ENCODE measurements at places on chromosomes 7 and 10.

- no peak for DNase-seq
These were observed 621 bp upstream of the FAM13C start for GRCh38 chr10:59362959-59363381.

DNA sequence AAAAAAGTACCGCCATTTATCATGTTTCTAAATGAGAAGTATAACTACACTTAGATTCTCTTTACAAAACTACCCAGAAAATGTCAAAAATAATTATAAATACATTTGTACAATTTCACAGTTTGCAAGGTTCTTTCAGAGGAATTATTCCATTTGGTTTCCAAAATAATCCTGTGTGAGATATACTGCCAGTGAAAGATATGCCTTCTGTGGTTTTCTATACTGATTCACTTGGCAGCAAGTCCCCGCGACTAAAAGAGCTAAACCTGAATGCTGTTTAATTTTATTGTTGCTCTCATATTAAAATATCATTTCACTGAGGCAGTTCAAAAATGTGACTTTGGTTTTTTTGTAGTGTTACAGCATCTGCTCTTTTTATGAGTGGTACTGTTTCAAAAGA is 364.9 kb upstream of the PLXDC2 start:
- DNase-seq, result no peak

DNA sequence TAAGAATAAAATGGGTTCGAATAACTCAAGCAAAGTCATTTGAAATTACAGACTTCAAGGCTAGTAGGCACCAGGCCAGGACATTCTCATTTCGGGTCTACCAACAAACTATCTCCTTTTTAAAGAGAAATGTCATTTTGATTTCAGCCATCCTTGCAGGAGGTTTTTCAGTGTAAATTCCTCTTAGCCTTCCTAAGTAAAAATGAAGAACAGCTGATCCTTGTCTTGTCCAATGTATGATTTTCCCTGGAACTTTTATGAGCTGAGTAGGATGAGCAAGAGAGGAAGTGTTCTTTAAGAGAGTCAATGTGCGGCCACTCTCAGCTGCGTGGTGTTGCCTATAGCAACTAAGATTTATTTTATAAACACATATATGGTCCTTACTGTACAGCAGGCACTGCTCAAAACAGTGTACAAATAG is 110.1 kb downstream of the PLCE1 start:
- no peak for DNase-seq

DNA sequence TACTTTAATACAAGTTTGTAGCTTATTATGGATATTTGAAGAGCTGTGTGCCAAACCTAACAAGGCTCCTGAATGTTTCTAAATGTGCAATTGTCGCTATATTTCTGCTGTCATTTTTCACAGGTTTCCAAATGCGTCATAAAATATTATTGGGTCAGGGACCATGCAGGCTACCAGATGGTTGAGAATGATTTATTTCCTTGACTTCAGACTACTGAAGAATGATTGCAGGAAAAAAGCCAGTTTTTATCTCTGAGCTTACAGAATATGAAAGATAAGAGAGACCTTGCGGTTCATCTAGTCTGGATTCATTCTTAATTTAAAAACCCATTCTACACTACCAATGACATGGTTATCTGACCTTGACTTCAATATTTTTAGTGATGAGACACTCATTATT is 55.2 kb downstream of the TSPAN12 start:
- no peak for DNase-seq

- DNase-seq, result no peak
These were observed 623.2 kb downstream of the CCSER2 start for GRCh38 chr10:84951616-84952015.

DNA sequence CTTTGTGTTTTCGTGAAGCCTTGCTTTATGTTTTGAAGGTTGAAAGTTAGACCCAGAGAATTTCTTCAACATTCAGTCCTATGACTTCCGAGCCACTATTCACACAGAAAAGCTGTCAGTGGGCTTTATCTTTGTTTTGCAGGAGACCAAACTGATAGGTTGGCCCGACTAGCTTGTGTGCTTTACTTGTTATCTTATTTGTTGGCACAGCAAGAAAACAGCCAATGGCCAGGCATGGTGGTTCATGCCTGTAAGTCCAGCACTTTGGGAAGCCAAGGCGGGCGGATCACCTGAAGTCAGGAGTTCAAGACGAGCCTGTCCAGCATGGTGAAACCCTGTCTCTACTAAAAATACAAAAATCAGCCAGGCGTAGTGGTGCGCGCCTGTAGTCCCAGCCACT is 16.0 kb upstream of the GDI2 start:
- DNase-seq, result no peak

DNA sequence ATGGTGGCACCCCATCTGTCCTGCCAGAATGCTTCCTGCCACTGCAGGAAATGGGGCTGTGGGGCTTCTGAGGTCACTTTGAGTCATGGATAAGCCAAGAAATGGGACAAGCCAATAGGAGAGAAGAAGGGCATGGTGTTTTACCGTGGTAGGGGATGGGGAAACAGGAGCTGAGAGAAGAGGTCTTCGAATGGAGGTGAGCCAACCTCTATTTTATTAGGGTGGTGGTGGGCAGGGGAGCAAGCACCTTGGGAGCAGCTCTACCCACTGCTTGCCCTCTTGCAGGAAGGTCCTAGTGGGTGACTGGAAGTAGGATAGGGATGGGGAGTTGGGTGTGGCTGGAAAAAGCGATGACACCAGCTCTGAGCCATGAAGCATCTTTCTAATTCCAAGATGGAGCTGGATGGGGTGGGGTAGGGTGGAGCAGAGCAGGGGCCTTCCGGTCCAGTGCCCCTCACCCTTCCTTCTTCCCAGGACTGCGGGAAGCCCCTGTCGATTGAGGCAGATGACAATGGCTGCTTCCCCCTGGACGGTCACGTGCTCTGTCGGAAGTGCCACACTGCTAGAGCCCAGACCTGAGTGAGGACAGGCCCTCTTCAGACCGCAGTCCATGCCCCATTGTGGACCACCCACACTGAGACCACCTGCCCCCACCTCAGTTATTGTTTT is 9.1 kb downstream of the ZYX start:
- no peak for DNase-seq

GRCh38 chr7:44206008-44206407 is 5.2 kb downstream of the YKT6 start:
- no peak for DNase-seq

DNA sequence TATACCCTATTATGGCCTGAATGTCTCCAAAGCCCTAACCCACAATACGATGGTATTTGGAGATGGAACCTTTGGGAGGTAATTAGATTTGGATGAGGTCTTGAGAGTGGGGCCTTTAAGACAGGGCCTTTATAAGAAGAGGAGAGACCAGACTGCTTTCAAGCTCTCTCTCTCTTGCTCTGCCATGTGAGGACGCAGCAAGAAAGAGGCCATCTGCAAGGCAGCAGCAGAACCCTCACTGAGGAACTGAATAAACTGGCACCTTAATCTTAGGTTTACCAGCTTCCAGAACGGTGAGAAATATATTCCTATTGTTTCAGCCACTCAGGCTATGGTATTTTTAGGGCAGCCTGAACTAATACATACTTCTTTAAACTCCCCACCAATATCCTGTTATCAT is 2.0 kb upstream of the GNAI1 start:
- no peak for DNase-seq

- no peak for DNase-seq
These were observed 76.6 kb upstream of the DGKI start for GRCh38 chr7:137923380-137923779.

DNA sequence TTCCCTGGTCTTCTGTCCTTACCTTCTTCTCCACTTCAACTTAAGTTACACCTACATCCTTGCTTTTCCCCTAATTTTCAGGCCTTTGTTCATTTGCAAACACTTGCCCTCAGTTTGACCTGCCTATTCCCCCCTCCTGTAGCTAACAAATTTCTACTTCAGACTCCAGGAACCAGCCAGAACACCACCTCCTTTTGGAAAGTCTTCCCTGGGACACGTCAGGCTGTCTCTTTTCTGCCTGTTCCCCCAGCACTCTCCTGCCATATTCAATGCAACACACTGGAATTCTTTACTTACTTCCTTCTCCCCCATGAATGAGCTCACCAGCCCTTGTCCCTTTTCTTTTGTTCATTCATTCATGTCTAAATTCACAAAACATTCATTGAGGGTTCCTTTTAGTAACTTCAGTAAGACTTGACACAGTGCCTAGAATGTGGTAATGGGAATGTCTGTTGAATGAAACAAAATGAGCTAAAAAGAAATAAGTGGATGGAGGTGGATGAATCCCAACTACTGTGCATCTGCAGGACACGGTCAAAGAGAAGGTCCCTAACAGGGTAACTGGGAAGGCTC is 478.0 kb downstream of the KCNMA1 start:
- DNase-seq, result no peak

- DNase-seq, result no peak
These were observed 382.7 kb downstream of the RPS24 start for GRCh38 chr10:78416031-78417011.

DNA sequence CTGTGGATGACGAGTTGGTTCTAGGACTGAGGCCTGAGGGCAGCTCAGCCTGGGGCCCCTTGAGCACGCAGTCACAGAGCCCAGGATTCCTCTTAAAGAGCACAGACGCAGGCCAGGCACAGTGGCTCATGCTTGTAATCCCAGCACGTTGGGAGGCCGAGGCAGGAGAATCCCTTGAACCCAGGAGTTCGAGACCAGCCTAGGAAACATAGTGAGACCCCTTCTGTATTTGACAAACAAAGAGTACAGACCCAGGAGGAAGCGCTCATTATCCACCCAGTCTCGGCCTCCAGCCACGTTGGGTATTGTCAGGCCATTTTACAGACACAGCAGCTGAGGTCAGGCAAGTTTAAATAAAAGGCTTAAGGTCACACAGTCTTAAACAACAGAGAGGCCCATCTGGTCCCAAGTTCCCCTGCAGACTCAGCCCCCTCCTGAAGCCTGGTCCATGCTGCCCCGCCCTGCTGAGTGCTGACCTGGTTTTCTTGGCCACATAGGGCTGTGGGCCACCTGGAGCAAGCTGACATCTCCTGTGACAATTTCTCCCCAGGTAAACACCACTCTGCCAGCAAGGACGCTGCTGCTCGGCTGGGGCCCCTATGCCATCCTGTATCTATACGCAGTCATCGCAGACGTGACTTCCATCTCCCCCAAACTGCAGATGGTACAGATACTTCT is 12.6 kb downstream of the RGR start:
- DNase-seq, result no peak

- DNase-seq, result no peak
These were observed 72.0 kb downstream of the RNF216 start for GRCh38 chr7:5709347-5709950.

- DNase-seq, result no peak
These were observed 721.1 kb upstream of the C7orf33 start for GRCh38 chr7:147869456-147869855.

DNA sequence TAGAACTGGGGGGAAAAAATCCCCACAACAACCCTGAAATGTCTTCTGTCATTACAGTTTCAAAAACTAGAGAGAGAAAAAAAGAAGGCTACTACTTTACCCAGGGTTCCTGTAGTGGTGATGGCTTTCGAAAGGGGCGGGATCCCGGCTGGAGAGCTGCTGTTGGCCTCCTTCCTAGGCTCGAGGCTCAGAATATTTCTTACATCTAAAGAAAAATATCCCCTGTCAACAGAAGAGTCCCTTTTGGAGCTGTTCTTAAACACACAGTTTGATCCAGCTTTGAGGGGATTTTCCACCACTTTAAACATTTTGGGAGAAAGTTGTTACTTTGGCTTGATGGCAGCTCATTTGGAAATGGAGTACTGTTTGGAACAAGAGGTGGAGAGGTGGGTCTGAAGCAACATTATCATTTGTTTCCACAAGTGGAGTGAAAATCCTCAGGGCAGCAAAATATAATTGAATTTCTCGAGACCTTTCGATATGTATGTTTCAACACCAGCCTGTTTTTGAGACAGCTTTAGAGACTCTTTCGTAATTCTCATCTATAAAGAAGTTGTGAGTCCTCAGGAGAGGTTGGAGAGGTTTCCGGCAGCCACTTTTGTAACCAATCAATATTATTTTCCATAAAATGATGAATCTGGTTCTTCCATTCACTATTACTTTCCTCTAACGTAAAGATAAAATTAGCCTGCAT is 5.1 kb downstream of the HOXA13 start:
- DNase-seq, result no peak

GRCh38 chr7:15723841-15724240 is 37.4 kb upstream of the MEOX2 start:
- no peak for DNase-seq

DNA sequence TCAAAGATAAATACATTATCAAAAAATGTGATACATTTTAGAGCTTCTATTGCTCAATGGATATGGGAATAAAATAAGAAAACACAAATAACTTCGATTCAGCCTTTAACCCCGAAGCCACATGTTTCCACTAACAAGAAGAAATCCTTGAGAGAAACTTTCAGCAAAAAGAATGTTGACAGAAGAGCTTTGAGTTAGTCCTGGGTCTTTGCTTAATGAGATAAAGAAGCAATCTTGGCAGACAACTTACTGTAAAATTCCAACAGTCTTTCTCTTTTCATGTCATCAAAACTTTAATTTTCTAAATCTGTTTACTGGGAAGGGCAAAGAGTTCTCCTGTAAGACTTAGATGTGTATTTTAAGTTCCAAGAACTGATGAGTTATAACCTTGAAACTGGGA is 810.2 kb downstream of the CNTNAP2 start:
- DNase-seq, result no peak

DNA sequence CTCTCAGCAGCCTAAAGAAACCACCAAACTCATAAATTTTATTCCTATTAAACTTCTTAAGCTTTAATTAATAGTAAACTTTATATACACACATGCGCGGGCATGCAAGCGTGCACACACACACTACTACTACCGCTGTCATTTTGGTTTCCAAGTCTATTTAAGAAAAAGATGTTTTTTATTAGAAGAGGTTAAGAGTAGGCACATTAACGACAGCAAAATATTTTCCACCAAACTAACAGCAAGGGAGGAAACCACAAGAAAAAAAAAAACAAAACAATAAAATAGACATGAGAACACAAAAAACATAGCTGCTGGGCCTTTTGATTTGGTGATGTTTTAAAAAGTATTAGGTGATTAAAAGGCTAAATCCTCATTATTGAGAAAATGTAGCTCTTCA is 28.6 kb downstream of the RTKN2 start:
- no peak for DNase-seq

GRCh38 chr7:19852192-19852591 is 78.8 kb upstream of the TMEM196 start:
- DNase-seq, result no peak

DNA sequence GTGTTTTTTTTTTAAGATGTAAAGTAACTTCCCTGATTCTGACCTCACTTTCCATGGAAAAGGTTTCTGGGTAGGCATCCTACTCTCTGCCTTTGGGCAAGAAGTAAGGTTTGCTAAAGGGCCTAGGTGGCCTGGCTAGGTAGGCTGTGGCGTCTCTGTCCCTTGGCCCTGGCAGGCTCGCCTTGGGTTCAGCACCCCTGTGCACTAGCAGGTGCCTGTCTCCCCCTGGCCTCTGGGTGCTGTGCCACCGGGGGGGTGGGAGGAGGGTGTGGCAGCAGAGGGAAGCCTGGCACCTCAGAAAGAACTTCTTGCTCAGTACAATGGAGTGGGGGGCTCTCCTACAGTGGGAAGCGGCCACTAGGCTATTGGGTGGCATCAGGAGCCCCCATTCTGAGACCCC is 14.0 kb downstream of the TECPR1 start:
- peak; percentile 7 for DNase-seq

All from GM13977 (cell line).